KG1 (cell line): ENCODE measurements at places on chromosomes 11 and 22.

DNA sequence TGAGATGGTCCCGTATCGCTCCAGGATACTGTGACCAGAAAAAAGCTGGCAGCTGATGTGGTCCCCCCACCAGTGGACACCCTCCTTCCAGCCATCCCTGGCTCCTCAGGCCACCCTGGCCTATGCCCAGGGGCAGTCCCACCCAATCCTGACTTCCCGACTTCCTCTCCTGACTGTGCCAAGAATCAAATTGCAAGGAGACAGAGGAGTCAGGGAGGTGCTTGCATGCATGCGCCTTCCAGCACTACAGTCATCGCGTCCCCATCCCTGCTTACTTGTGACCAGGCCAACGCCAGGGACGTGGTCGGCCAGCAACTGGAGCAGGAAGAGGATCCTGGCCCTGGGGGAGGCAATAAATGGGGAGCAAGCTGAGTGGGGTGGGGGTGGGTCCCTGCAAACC lies 3.6 kb upstream of the FREY1 start:
- DNase-seq = no peak

DNA sequence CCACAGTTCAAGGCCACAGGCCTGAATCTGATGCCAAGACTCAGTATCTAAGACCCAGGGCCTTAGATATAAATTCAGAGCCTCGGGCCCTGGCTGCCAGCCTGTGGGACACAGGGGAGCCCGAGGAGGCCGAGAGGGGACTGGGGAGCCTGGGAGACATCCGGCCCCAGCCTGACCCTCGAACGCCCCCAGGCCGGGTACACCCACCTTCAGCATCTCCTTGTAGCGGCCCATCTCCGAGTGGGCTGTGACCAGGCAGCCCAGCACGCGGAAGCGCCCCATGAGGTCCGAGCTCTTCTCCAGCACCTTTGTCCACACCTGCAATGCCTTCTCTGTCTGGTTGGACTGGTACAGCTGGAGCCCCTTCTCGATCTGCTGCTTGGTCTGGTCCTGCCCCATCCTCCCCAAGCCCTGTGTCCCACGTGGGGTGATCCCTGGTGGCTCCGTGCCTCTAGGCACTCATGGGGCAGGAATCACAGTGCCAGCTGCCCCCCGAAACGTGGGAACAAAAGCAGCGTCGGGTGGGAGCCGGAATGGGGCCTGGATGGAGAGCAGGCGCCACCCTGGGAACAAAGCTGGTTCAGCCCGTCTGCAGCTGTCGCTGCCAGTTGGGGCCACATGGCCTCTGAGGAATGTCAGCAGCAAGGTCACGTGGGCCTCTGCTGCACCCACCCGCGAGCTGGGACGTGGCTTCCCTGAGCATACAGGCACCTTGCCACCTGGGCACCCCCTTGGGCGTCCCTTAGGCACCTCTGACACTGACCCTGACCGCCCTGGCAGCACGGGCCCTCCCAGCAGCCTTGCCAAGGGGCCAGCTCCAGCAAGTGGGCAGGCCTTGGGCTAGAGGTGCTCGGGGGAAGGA lies at the start of gene RAPSN:
RAPSN (minus strand) TSS at position 571 of the 862 bp plus-strand sequence; CDS start at position 399, 172 bp downstream.
- DNase-seq = no peak

GRCh38 chr11:18792827-18793226 lies 1.2 kb upstream of the PTPN5 start:
- no peak for DNase-seq

- no peak for DNase-seq
Measured at GRCh38 chr22:19524170-19525115, at the start of gene CLDN5. Gene CLDN5, minus strand, starts transcription at chr22:19524410. Its CDS starts 155 bp downstream, at chr22:19524255.

GRCh38 chr22:45889539-45890350 lies 87.2 kb downstream of the WNT7B start:
- DNase-seq = no peak

DNA sequence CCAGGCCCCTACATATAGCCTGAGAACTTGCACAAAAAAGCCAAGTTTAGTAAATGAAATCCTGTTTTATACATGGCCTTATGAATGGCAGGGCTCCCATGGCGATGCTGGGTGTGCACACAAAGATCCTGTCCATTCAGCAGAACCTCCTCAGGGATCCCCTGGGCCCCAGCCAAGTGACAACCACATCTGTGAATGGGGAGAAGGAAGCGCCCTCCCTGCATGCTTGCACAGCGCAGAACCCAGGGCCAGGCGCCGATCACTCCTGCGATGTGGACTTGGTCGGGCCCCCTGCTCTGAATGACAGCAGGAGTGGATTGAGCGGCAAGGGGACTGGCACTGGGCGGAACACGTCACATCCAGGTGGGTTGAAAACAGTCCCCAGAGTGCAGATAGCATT lies 4.5 kb upstream of the CDC42EP2 start:
- DNase-seq = no peak
